ENCODE measurements at places on chromosomes 2 and 18.

GRCh38 chr2:124145982-124146381 is 120.9 kb downstream of the CNTNAP5 start:
- no peak for DNase-seq

DNA sequence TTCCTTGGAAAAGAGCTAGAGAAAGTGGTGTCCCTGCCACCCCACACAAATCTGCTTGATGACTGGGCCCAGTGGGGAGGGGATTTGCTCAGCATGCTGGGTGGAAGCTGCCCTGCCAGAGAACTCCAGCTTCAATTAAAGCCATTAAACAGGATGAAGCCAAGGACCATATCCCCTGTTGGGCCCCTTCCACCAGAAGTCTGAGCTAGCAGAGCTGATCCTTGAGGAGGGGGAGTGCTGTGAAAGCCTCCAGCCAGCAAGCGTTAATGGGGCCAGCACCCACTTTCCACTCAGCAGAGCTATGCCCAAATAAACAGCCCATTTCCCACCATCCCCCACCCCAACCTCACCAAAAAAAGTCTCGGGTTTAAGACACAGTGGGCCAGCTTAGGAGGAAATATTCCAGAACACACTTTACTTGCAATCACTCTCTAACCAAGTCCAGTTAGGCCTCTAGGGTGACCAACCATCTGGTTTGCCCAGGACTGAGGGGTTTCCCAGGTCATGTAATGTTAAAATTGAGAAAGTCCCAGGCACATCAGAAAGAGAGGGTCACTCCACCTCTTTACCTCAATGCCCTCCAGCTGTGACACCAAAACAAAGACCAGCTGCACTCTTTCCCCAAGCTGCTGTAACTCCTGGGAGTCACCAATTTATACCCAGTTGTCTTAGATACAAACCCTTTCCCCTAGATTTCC is 132.3 kb downstream of the FOXI3 start:
- no peak for DNase-seq

- DNase-seq, result peak; percentile 96
These were observed 1250.1 kb upstream of the GYPC start for GRCh38 chr2:125405816-125406215.

GRCh38 chr2:72710418-72711152 is 115.2 kb downstream of the EXOC6B start:
- no peak for DNase-seq

DNA sequence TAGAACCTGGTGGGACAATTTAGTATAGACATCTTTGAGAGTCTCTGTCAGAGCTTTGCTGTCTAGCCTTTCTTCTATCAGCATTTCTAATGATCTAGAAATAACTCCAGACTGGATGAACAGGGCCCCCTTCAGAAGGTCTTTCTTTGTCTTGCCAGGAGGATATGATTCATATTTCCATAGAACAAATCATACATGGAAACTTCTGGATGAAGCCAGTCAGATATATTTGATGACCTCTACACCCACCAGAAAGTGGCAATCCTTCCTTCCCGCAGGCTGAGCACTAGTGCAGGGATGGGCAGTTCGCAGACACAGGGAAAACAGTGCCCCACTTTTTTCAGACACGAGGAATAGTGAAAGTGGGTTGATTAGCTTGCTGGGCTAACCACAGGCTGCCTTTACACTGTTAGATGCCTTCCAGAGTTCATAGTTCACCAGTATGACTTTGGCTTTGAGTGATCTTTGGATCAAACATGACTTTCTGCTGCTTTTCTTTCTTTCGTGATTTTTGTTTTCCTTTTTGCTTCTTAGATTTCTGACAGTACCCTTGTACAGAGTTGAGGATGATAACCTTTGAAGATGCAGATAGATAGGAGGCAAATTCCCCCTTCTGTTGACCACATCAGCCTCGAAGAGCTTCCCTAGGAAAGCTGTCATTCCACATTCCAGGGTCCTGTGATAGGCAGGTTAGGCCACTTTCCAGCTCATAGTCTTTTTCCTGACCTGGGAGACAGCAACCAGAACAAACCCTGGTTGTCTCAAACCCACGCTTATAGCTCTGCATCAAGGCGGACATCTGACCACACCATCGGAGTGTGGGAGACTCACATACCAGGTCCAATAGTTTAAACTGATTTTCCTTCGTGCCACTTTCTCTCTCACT is 237.0 kb downstream of the ZNF407 start:
- no peak for DNase-seq

GRCh38 chr2:175035806-175036205 is 30.6 kb upstream of the CHN1 start:
- DNase-seq, result no peak

GRCh38 chr2:10514273-10514672 is 66.1 kb upstream of the ODC1 start:
- DNase-seq, result no peak

- DNase-seq, result no peak
These were observed 40.2 kb upstream of the LAMA1 start for GRCh38 chr18:7157760-7158159.

DNA sequence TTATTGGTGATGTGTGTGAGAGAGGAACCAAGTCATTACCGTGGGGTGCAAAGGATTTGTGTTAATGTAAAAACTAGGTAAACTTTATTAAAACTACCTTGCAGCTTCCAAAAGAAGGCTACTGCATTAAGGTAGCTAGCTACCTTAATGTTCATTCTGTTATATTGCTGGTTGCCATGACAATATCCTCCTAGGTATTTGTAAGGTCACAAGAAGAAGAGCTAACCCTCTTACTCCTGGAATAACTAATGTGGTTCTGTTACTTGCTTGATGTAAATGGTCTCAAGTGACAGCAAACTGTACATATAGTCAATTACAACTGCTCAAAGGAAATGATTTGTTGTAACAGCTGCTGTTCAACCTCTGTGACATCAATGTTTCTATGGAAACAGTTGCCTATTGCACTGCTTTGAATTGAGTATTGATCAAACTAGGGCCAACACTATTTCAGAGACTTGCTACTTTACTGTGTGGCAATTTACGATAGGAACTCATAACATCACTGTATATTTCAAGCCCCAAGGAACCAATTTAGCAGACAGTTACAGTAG is 319.8 kb upstream of the HNRNPA3 start:
- no peak for DNase-seq

DNA sequence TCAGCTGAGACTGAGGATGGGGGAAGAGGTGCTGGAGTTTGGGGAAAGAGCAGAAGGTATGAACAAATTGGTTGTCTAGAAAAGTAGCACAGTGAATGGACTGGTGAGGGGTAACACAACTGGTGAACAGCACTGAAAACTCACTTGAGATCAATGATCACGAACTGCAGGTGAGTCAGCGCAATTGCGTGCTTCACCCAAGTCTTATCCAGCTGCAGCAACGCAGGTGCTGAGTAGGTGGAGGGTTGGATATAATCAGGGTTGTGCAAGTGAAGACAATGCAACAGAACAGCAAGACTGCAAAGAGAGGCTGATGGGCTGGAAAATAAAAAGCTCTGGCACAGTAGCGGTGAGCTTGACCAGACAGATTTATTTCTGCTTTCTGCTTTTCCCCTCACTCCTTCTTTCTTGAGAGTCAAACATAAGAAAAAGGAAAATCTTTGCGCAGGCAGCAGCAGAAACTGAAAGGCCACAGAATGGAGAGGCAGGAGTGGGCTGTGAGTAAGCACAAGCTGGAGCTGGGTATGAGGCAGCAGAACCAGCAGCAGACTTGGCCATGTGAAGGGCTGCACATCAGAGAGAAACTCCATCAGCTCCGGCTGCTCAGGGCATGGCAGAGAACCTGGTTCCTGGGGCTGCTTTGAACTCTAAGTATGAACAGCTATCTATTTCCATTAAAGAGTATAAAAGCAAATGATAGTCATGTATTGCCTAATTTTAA is 99.4 kb upstream of the ARL5A start:
- DNase-seq, result no peak
